Nucleus accumbens (tissue), 56 donors: ENCODE measurements at places on chromosomes 2 and 18.
A peak's percentile ranks its signal among the peaks of the same experiment; 100 is the strongest.

GRCh38 chr2:109265369-109265768 is 136.4 kb downstream of the SH3RF3 start:
- no peak for DNase-seq

GRCh38 chr2:55590810-55591440 is 26.5 kb downstream of the PPP4R3B start:
- DNase-seq = no peak

- DNase-seq = no peak
Measured at GRCh38 chr2:191412353-191412752, 167.1 kb downstream of the MYO1B start.

GRCh38 chr2:197263077-197263476 is 47.5 kb downstream of the ANKRD44 start:
- no peak for DNase-seq

GRCh38 chr2:158539176-158540005 is 82.6 kb downstream of the PKP4 start:
- no peak for DNase-seq

DNA sequence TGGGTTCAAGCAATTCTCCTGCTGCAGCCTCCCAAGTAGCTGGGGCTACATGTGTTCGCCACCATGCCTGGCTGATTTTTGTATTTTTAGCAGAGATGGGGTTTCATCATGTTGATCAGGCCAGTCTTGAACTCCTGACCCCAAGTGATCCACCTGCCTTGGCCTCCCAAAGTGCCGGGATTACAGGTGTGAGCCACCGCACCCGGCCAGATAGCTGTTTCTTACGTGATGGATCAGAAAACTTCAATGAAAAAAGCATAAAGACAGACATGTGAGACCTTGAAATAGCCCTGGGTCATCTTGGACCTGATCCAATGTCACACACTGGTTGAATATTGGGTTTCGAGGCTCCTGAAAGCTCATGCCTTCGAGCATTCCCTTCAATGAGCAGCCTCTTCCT is 66.7 kb upstream of the RTN4 start:
- DNase-seq = no peak

DNA sequence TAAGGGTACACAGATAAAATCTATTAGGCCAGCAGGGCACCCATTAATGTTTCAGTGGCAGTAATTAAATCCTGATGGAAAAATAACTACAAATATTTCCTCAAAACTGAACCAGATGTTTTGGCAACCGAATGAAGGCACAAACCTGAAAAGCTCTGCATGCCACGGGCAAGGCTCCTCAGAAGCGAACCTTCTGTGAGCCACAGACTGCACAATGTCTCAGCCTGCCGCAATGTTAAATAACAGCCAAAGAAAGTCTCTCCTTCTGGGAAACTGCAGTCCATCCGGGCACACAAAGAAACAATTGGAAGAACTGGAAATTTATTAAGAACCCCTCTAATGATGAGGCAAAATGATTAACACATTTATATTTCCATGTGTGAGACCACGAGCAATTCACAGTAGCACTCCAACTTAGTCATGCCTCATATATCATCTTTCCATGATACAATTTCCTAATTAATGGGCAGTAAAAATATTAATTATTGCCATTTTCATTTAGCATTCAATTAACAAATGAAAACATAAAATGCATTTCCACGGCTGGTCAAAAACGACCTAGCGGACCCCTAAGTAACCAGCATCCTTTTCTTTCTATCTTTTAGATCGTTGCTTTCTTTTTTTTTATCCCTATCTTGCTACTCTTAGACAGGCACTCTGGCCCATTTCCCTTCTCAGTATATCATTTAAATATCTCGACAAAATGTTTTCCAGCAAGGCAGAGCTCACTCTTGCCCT is 237.5 kb downstream of the EPHA4 start:
- no peak for DNase-seq

DNA sequence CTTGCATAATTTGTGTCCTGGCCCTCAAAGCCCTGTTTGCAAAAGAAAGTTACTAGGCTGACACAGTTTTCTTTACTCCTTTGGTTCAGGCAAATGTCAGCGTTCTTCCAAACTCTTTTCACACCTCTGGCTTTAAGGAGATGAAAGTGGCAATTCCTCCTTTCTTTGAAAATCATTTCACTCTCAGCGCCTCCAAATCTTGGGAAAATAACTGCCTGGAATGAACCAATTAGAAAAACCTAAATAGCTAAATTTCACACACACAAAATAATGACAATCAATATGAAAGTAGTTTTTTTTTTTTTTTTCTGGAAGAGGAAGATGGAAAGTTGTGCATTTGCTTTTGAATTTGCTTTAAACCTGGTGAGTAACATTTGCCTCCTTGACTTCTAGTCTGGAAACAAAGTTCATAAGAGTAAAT is 1.7 kb downstream of the MEIS1 start:
- DNase-seq = no peak

GRCh38 chr2:174656676-174657176 is 59.1 kb upstream of the WIPF1 start:
- DNase-seq = no peak

DNA sequence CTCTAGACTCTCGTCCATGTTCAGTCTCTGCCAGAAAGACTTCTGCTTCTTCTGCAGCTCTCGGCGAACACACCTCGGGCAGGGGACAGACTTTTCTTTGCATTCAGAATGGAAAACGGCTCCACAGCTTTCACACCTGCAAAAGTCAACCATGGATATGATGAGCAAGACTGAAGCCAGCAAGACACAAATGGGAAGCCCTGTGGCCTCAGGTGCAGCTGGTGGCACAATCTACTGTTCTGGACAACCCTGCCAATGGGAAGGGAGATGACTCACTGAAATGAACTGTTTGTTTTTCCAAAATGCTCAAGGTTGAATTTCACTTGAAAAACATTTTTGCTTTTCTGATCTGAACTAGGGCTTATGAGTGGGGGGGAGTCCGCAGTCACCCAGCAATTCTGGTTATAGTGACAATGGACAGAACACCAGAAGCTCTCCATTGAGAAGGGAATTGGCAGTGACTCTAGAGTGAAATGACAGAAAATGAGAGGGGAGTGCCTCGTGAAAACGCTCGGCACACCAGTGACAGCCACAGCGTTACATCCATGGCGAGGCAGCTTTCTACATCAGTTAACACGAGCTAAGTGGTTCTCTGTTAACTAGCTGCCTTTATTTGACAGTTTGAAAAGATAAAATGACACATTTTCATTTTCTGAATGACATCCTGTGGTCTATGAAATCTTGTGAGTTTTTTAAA is 58.8 kb upstream of the FZD5 start:
- DNase-seq = no peak

- DNase-seq = no peak
Measured at GRCh38 chr18:50193796-50194630, 934 bp downstream of the MYO5B start.

DNA sequence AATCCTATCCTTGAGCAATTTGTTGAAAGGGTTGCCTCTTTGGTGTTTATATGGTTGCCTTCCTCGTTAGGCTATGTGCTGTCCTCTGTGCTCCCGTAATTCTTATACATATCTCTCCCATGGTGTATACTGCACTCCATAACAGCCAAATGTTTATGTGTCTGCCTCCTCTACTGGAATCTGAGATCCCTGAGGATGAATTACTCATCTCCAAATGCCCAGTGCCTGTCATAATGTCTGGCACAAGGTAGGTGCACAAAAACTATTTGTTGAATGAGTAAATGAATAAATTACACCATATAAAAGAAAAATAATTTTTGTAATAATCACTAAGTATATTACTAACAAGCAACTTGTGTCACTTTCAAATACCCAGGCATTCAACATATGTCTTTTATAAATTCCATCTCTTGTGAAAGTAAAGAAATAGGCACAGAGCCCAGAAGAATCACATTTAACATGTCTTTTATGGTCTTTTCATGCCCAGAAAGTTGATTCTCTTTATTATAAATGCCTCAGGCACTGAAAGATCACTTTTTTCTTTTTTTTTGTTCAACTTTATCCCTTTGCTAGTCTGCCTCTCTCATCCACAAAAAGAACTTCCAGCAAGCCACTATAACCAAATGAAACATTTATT is 164.9 kb downstream of the CCDC148 start:
- DNase-seq = no peak

DNA sequence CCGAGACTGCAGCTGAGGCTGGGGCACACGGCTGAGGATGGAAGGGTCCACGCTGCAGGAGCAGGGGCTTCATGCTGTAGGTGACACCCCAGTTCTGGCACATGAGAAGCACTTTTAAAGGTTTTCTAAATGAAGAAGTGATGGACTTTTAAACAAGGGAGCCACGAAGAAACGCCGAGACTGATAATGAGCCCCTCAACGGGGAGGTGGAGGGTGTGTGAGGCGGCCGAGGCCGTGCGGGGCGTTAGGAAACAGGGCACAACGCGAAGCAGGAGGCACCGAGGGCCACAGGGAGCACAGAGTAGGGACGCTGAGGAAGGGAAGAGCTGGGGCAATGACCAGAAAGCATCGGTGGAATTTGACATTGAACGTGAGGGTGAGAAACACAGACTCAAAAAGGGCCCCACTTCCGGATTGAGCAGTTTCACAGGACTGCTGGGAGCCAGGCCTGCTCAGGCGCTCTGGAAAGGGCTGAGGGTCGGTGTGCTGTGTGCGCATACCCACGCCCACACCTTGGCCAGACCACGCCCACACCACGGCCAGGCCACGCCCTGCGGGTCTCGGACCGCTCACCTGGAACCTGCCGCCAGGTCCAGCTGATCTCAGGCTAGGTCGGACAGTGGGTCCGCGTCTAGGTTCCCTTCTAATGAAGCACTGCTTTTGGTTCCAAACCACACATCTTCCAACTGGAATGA is 115.7 kb downstream of the GYPC start:
- no peak for DNase-seq

- DNase-seq = no peak
Measured at GRCh38 chr2:28465148-28465885, 30.5 kb upstream of the PLB1 start.

GRCh38 chr18:47100212-47100831 is 50.0 kb downstream of the HDHD2 start:
- no peak for DNase-seq

GRCh38 chr2:42199626-42200025 is 30.5 kb downstream of the EML4 start:
- no peak for DNase-seq

GRCh38 chr2:221153226-221153625 is 418.9 kb downstream of the EPHA4 start:
- DNase-seq = peak; percentile 17

GRCh38 chr2:38215522-38215921 is 139.6 kb upstream of the CYP1B1 start:
- no peak for DNase-seq

- no peak for DNase-seq
Measured at GRCh38 chr18:79625924-79626561, 53.6 kb upstream of the CTDP1 start.

DNA sequence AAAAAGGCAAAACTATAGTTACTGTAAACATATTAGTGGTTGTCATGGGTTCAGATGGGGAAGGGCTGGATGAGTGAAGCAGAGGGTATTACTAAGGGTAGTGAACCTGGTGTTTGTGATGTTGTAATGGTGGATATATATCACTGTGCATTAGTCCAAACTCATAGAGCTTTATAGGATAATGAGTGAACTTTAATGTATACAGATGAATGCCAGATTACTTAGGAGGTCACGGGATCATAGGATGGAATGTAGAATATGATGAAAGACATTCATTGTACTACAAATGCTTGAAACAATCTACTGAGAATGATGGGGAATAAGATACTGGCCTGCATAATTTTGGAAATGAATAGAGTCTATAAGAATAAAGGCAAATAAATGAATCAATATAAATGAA is 226.7 kb upstream of the ZNF804A start:
- no peak for DNase-seq

DNA sequence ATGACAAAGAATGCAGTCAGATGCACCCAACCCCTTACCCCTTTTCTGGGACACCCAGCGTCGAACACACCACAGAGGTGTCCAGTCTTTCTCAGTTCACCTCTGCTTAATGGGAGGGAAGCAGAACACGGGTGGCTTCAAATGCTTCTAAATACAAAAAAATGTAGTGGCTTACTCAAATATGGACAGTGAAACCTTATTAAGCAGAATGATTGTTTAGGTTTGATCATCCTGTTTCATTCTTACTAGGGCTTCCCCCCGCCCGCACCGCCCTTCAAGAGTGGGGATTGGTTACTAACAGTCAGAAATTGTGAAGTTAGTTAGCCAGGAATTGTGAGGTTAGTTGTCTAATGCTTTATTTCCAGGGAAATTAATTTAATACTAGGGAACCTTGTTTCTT is 21.6 kb downstream of the ATG16L1 start:
- DNase-seq = no peak

DNA sequence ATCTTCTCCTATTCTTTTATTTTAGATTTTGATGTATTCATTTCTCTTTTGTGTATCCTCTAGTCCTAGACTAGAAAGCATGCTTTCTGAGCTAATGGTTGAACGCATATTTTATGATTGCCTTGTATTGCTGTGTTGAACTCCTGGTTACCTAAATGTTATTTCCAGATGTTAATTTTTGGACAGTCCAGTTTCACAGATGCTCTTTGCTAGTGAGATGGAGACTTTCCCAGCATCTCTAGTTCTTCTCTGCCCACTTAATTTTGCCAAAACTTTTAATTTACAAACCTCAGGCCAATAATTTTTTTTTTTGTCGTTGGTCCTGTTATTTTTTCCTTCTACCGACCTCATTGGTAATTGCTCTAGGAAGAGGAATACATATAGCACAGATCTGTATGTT is 153.2 kb downstream of the HAUS1 start:
- DNase-seq = no peak

GRCh38 chr2:144519934-144520731 is at the start of gene ZEB2:
Gene ZEB2 (minus strand): TSS chr2:144520119. CDS start chr2:144517350, 2,769 bp downstream.
- no peak for DNase-seq

DNA sequence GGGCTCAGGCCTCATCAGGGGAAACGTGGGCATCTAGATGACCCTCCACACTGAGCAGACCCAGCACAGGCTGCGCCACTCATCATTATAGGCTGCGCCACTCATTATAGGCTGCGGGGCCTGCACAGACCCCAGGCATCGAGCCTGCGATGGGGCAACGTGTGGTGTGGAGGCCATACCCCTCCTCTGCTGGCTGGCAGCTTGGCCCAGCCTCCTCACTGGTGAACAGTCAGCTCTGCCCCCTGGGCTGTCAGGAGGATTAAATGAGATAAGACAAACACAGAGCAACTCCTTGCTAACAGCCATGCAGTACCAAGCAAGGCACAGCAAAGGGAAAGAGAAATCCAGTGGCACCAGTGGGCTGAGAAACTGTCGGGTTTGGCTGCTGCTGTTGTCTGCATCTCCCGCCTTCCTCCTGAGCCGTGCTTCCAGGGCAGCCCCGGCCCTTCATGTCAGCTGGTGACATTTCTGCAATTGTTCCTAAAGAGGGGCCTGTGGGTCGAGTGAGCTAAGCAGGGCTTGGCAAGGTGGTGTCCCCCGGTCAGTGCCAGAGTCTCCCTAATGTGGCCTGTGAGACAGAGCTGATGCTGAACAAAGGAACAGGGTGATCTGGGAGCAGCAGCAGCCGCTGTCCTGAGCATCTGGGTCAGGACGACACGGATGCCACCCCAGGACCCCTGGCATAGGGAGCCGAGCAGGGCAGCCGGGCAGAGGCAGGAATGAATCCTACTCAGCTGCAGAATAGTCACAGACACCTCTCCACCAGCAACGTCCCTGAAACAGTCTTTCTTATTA is 48.7 kb downstream of the RRM2 start:
- DNase-seq = no peak

- DNase-seq = no peak
Measured at GRCh38 chr2:43127208-43127940, 99.0 kb downstream of the ZFP36L2 start.
